ENCODE measurements at places on chromosomes 5 and 9.

- DNase-seq: no peak
Observed at GRCh38 chr5:98320343-98320742, 453.1 kb upstream of the RGMB start.

GRCh38 chr9:16308645-16309044, 561.8 kb downstream of the BNC2 start:
- no peak for DNase-seq

- DNase-seq: no peak
Observed at GRCh38 chr5:143026380-143026779, 256.2 kb downstream of the ARHGAP26 start.

- no peak for DNase-seq
Observed at GRCh38 chr5:78603636-78604175, 44.9 kb downstream of the LHFPL2 start.

DNA sequence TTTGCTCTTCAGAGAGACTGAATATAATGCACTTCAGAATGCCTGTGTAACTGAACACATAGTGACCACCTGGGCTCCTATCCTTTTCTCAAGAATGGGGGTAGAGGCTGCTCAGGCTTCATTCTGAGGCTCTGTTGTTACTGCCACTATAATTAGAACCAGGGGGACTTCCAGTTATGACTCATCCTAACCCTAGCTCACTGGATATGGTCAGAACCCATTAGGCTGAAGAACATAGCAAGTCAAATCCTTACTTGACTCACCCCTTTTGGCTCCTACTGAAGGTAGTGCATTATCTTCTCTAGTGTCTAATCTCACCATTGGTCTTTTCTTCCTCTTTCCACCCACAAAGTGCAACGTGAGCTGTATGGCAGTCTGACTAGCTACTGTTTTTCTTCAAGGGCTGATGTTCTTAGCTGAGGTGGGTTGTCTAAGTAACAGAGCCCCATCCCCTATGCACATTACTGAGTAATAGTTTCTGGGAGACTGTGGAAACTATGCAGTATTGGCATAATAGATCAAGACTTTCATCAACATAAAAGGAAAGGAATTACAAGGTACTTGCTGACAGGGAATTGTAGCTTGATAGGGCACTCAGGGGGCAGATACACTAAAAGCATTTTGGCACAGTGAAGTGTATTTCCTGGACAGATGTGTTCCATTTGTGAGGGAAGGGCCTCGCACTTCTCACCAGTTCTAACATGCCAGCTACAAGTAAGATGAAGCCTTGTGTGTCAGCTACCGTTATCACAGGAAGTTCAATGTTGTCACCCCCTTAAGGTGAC, 431.0 kb upstream of the MEF2C start:
- DNase-seq: no peak

GRCh38 chr9:68705531-68706362, 707 bp downstream of the PIP5K1B start:
- no peak for DNase-seq

- no peak for DNase-seq
Observed at GRCh38 chr5:110008131-110008530, 318.4 kb downstream of the MAN2A1 start.

Data from NCI-H2081 treated with DMSO at 0.1 percent for 48 hours (cell line).